ENCODE measurements at places on chromosomes 7 and 10.

DNA sequence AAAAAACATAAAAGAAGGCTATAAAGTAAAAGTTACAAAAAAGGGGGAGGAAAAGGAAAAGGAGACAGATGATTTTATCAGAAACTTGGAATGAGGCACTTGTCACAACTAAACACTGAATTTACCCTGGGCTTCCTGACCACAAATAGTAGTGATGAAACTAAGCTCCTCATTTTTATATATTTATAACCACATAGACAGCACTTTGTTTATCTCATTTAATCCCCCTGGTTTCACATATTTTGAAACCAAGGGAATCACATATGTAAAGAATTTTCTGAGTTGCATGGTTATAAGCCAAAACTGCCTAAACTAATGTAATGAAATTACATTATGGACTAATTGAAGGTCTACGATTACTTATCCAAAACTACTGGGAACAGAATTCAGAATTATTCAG is 39.6 kb upstream of the MET start:
- no peak for DNase-seq

- DNase-seq: no peak
These were observed 40.7 kb upstream of the ANAPC16 start for GRCh38 chr10:72175149-72175548.

GRCh38 chr7:124915242-124915641 is 14.4 kb downstream of the POT1 start:
- DNase-seq: no peak

DNA sequence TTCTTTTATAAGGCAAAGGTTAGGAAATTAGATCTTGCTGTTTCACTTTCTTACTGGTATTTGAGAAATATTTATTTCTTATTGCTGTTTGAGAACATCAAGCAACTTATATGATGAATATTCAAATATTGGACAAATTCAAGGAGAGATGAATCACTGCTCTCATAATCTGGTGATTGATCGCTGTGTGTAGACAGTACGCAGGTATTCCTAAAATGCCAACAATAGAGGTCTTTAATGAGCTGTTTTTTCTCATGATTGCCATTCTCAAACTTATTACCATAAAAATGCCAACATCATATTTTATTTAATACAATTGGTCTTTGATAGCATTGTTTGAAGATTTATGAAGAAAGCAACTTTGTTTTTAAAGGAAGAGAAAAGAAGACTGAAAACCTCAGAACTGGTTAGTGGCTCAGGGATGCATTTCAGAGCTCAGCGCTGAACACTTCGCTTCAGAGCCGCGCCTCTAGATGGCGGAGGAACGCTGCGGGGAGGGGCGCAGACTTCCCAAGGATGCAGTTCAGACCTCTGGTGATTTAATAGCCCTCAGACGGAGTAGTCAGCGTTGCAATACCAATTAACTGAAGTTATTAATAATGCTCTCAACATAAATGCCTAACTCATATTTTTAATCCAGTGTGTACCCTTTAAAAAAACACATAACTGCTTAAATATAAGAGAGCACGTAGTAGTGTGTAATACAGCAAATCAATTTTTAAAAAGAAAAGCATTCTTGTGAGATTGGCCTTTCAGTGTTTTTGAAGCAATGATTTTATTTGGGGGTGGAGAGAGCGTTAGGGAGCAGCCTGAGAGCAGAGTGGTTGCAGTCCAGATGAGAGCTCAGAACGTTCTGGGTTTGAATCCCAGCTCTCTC is 38.5 kb upstream of the STEAP4 start:
- no peak for DNase-seq

Measured in T follicular helper cell (primary cell).